Left forelimb (tissue), 1 donor: ENCODE measurements at places on chromosomes 12 and 14.

GRCh38 chr12:52647601-52648000 is 4.4 kb downstream of the KRT2 start:
- no peak for DNase-seq

DNA sequence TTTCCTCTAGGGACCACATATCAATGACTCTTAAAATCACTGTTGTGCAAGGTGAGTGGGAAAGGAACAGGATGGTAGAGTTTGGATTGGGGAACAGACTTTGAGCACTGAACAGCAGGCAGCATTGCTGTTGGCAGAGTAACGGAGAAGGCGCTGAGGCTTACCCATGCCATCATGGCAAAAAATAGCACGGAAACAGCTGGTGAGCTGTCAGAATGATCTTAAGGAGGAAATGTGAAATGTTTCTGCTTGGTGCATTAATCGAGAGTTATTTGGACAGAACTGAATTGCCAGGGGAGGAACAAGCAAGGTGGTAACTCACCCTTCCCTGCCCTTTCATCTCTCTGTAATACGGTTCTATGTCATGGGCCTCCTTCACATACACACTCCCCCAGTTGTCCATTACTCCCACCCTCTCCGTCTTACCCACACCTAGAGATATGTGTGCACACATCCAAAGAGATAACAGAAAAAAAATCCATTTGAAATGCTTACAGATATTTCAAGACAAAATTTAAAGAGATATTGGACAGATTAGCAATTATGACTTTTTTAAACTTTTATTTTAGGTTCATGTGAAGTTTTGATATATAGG is 572.5 kb downstream of the DIO2 start:
- DNase-seq, result no peak

DNA sequence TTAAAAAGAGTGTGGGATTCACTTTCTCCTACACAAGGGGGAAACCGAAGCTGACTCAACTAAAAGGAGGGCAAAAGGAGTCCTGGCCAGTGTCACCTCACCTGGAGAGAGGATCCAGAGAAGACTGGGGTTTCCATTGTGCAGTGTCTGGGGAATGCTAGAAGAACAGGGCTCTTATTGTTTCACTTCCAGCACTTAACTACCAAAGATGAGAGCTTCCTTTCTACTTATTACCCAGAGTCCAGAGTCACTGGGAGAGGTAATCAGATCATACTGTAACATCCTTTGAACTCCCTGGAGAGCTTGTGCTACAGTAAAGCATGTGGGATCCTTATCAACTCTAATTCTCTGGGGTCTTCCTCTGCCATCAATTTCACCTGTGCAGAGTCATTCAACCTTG is 148.4 kb upstream of the BCL2L14 start:
- DNase-seq, result no peak

DNA sequence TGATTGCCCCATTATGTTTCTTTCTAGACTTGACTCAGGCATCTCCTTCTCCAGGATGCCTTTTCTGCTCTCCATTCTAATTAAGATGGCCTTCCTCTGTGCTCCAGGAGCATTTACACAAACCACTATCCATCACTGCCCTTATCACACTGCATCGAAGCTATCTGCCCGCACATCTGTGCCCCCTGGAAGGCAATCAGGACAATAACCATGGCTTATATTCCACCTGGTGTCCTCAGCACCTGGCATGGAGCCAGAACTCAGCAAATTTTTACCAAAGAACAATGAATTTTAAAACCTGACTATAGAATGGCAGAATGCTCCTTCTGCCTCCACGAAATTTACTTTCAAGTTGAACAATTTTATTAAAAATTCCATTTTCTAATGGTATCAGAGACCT is 465.8 kb downstream of the APAF1 start:
- DNase-seq, result no peak

DNA sequence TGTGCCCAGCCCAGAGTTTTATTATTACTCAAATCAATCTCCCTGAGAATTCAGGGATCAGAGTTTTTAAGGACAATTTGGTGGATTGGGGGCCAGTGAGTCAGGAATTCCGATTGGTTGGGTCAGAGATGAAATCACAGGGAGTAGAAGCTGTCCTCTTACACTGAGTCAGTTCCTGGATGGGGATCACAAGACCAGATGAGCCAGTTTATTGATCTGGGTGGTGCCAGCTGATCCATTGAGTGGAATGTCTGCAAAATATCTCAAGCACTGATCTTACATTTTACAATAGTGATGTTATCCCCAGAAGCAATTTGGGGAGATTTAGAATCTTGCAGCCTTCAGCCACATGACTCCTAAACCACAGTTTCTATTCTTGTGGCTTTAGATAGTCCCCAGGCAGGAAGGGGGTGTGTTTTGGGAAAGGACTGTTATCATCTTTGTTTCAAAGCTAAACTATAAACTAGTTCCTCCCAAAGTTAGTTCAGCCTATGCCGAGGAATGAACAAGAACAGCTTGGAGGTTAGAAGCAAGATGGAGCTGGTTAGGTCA is 89.1 kb upstream of the CNOT2 start:
- no peak for DNase-seq

DNA sequence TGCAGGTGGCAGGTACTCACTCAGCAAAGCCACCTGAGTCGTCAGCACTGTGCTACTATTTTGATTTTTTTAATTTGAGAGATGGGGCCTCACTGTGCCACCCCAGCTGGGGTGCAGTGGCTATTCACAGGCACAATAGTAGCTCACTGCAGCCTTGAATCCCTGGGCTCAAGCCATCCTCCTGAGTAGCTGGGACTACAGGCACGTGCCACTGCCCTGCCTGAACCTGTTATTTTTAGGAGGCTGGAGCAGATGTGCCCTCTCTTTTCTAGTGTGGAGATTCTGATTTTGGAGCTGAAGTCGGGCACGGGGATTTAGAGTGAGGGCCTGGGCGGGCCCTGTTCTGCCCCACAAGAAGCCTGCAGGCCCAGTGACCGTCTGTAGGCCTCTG is 17.3 kb downstream of the SLC25A47 start:
- DNase-seq, result no peak

GRCh38 chr14:58977366-58977765 is 211.1 kb upstream of the DAAM1 start:
- DNase-seq, result no peak

- no peak for DNase-seq
These were observed 19.4 kb upstream of the STRN3 start for GRCh38 chr14:31045501-31046080.

DNA sequence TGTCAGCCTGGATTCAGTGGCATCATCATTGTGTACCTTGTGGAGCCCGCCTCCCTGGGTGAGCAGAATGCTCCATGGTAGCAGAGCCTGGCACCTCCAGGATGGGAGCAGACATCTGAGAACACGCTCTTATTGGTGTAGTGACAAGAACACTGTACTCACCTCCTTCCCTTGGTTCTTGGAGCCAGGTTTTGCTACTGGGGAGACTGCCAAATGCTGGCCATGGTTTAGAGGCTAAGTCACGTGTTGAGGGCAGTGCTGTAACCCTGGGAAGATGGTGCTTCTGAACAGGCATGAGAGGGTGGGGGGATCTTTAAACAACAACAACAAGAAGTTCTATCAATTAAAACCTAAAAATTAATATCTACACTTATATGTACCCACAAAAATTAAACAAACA is 47.6 kb upstream of the ASPG start:
- no peak for DNase-seq

GRCh38 chr12:20213723-20214625 is 154.4 kb upstream of the PDE3A start:
- DNase-seq, result no peak

DNA sequence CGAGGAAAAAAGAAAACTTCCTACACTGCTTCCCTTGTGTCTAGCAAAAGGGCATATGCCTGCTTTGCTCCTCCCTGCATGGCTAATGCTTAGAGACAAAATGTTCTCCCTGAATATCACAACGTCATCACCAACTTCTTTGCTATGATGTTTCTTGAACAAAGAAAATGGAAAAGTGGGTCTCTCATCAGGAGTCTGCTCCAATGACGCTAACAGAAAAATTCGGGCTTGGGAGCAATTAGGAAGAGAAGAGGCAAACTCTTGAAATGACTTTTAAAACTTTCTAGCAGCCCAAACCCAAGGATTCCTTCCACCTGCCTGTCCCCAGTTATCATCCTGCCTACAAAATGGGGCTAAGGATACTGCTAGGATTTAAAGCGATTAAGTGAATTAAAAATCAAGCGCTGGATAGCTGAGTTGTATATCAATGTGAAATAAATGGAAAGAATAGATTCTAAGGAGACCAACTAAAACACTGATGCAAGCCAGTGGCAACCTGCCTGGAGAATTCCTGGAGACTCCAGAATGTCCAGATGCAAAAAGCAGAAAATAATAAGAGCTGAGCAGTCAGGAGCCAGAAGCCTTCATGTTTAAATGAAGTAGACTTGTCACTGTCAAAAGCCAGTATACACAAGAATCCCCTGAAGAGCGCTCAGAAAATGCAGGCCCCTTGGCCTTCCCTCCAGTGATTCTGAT is 183.8 kb downstream of the DPF3 start:
- no peak for DNase-seq

GRCh38 chr12:58310809-58311622 is 369.6 kb downstream of the ATP23 start:
- DNase-seq, result no peak

DNA sequence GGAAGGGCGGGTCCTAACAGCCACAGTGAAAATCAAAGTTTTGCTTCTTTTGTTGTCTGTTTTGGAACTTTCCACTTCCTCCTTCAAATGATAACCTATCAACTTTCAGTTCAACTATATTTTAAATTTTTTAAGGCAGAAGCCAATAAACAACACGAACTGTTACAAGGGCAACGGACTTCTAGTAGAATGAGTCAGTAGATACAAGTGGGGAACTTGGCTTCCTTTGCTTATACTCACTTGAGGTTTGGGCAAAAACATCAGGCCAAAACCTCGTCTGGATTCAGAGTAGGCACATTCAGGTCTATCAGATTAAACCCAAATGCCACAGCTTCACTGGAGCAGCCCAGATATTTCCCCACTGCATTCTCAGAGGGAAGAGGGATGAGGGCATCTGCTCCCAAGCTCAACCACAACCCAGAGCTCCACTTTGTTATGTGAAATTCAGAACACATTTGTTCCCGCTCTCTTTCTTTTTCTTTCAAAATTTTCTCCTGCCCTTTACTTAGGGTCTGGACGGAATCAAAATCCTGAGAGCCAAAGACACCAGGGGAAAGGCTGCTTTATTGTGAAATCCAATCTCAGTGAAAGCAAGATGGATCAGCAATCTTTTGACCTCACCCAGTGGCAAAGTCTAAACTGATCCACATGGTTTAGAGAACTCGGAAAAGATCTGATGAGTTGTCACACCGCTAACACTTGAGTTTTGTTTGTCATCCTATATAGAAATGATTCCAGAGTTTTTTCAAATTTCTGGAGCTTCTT is 152.5 kb upstream of the BTG1 start:
- DNase-seq, result no peak

- no peak for DNase-seq
These were observed 107.9 kb downstream of the PPM1H start for GRCh38 chr12:62827042-62827441.
